Testis (tissue), 5 donors: ENCODE measurements at places on chromosomes 1 and 21.

- DNase-seq = no peak
Observed at GRCh38 chr1:19442154-19443096, 42.9 kb downstream of the CAPZB start.

DNA sequence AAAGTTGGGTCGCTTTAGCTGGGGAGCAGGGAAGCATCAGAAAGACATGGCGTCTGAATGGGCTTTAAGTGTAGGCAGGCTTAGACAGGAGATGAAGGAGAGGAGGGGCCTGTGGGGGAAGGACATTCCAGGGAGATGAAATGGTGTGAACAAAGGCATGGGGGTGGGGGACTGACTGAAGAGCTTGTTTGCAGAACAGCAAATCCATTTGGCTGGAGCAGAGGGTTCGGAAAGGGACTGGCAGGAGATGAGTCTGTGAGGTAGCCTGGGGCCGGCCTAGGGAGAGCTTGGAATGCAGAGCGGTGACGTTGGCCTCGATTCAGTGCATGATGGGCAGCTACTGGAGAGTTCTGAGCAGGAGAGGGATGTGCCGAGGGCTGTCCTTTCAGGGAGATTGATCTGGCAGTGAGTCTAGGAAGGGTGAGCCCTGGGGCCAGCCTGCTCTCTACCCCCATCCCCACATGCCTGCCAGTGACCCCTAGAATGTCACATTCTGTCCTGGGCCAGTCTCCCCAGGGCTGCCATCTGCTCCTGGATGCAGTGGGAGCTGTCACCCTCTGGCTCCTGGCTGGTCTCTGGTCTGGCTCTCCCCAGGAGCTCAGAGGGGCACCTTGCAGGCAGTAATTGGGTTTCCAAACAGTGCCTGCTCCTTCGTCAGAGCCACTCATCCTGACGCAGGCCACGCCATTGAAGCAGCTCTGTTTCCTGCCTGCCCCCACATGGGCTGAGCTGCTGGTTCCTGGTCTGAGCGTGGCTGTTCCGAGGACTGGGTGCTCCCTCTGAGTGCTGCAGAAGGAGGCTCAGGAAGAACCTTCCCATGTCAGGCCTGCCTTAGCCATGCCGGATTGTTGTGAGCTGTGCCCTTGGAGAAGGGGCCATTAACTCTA is 22.3 kb upstream of the TMEM222 start:
- peak; percentile 58 for DNase-seq

DNA sequence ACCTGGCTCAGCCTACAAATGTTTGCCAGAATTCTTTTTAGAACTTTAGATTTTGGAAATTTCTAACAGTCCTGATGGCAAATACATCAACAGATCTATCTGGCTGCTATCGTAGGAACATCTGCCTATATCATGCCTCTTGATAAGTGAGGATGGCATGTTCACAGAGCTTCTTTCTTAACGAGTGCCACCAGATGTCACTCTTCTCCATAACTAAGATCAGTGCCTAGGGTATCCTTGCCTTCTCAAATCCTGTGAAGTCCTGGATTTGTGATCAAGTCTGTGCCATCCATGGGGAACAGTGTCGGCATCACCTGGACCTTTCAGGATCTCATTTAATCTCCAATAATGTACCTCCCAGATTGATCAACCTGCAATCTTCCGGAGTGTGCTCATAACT is 36.5 kb upstream of the CD5L start:
- no peak for DNase-seq

DNA sequence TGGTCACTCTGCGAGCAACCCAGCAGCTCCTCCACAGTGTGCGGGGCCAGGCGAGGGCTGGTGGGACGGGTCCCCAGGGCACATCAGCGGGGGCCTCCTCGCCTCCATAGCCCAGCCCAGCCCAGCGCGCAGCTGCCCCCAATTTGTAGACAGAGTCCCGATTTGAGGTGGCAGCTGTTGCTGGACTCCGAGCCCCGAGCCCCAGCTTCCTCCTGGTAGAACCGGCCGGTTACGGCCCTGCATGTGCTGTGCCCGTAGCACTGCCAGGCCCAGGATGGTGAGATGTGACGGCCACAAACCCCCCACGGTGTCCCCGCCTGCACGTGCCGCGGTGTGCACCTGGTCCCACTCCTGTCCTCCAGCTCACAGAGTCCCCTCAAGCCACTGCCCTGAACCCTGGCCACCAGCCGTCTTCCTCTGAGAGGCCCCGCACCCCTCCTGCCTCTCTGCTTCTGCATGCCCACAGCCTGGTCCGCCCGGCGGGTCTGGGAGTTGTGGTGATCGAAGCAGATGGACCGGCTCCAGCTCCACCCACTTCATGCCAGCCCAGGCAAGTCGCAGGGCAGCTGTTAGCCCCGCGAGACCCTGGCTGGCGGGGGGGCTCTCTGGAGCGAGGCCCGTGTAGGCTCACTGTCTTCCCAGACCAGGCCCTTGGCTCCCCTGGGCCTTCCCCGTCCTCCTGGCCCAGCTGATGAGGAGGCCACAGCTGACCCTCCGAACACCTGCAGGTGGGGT is 55.5 kb downstream of the MORN1 start:
- no peak for DNase-seq

DNA sequence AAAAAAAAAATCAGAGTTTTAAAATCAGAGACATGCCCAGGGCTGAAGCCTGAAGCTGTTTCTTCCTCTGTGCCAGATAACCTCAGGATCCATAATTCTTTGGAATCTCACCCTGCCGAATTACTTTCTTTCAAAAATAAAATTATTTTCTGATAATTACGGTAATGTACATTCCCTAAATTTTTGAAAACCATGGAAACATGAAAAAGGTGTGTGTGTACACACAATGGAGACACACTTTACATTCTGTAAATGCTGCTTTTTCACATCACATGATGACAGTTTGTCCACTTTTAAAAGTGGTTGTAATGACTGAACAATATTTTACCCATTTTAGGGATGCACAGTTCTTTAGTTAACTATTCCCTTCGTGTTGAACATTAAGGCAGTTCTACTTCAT is 21.5 kb downstream of the CRCT1 start:
- DNase-seq = no peak

DNA sequence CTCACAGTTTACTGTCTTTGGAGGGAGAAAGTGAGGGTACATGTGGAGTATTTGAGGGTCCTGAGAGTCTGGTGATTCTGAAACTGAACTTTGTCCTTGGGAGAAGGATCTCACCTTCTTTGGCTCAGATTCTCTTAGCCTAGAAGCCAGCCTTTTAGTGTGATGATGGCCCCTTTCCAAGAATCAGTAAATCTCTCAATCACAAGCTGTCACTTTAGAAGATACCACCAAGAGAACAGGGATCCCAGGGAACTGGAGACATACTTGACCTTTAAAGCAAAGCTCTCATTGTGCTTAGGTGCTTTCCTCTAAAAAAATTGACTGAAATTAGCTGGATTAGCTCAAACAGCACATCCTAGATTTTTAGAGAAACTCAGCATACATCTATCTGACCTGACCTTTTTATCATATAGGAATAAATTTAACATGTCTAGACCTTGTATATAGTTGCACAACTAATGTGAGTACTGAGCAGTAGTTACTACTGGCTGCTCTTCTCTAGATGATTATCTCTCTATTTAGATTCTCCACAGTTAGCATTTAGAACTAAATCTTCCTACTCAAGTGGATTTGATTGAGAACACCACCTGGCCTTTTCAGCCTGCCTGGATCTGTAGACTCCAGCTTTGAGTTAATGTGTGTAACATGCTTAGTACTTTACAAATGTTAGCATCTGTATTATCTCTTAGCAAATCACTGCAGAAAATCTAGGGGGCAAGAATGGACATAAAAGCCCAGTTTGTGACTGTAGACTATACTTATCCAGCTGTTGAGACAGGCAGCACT is 157.7 kb downstream of the MAST2 start:
- no peak for DNase-seq

DNA sequence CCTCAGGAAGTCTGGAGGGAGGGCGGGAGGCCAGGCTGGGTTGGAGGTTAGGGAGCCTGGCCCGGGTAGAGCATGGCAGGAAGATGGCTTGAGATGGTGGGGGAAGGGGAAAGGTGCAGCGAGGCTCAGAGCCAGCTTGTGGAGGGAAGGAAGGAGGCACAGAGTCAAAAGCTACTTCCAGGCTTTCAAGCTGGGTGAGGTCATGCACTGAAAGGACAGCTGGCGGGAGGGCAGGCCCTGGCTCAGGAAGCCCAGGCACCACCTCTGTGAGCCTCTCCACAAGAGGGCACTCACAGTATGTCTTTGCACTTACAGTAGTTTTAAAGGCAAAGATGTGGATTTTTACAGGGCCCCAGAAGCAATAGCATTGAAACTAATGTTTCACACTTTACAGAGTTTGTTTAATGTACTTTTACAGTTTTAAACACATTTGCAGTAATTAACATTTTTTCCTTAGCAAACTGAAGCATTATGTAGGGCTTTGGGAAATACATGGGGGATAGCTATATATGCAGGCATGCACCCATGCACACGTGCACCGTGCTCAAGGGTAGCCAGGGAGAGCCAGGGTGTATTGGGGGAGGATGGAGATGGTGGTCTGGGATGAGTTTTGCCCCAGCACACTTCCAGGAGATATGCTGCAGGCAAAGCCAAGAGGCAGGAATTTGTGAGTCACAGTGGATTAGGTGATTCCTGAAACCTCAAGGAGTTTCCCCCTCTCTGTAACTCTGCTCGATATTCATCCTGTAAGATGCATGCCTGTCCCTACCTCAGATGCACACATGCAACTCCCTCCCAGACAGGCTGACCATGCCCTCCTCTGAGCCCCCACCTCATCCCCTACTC is 6.1 kb upstream of the ADAM15 start:
- peak; percentile 85 for DNase-seq

DNA sequence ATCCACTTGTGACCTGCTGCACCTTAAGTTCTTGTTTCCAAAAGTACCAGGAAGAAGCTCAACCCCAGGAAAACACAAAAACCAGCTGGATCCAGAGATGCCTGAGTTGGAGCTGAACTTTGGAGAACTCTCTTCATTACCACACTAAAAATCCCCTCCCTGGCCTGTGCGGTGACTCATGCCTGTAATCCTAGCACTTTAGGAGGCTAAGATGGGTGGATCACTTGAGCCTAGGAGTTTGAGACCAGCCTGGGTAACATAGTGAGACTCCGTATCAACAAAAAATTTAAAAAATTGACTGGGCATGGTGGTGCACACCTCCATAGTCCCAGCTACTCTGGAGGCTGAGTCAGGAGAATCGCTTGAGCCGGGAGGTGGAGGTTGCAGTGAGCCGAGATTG is 6.2 kb downstream of the MAP1LC3C start:
- no peak for DNase-seq

DNA sequence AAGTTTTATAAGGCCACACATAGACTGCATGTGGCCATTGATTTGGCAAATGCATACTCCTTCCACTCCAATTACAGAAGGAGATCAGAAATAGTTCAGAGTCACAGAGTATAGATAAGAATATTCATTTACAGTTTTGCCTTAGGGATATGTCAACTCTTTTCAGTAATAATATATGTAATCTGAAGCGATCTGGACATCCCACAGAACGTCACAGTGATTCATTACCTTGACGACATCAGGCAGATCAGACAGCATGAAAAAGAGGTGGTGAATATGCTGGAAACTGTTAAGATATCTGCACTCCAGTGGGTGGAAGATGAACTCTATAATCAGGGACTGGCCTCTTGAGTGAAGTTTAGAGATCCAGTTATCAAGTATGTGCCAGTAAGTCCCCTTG is 240.4 kb downstream of the DPYD start:
- no peak for DNase-seq
